ENCODE measurements at places on chromosomes 7 and 10.

- DNase-seq, result no peak
Measured at GRCh38 chr7:101104799-101105198, 19.5 kb downstream of the TRIM56 start.

DNA sequence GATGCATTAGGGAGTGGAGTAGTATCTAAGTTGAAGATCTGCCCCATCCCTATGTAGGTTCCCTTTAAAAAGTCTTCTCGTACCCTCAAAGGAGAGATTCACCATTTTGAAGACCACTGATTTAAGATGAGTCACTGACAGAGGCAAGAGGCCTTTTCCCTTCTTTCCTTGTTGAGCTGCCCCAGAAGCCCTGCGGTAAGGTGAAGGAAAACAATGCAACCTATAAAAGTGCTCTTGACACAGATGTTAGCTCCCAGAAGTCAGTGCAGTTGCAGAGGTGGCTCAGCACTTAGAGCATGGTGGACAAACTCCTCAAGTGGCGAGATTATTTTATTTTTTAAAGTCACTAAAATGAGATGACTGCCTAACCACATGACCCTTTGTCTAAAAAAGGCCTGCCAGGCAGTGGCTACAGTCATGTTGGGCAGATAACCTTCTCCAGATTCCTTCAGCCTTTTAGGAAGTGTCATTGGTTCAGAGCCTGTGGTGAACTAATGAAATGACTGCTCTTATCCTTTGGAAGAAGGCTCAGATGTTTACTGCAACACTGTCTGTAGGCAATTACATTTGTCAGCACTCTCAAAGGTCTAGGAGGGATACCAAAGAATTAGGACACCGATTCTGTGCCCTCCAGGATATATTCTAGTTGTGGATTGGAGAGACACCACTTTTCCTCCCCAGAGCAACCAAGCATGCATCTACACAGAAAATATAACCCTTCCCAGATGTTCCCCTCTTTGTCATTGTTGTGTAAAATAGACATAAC lies 88.7 kb downstream of the ARID5B start:
- DNase-seq, result no peak

GRCh38 chr10:78473006-78473405 lies 439.3 kb downstream of the RPS24 start:
- no peak for DNase-seq

- DNase-seq, result no peak
Measured at GRCh38 chr10:124738441-124738840, 5.7 kb downstream of the FAM53B start.

GRCh38 chr7:2601065-2601464 lies 30.7 kb upstream of the TTYH3 start:
- DNase-seq, result no peak

DNA sequence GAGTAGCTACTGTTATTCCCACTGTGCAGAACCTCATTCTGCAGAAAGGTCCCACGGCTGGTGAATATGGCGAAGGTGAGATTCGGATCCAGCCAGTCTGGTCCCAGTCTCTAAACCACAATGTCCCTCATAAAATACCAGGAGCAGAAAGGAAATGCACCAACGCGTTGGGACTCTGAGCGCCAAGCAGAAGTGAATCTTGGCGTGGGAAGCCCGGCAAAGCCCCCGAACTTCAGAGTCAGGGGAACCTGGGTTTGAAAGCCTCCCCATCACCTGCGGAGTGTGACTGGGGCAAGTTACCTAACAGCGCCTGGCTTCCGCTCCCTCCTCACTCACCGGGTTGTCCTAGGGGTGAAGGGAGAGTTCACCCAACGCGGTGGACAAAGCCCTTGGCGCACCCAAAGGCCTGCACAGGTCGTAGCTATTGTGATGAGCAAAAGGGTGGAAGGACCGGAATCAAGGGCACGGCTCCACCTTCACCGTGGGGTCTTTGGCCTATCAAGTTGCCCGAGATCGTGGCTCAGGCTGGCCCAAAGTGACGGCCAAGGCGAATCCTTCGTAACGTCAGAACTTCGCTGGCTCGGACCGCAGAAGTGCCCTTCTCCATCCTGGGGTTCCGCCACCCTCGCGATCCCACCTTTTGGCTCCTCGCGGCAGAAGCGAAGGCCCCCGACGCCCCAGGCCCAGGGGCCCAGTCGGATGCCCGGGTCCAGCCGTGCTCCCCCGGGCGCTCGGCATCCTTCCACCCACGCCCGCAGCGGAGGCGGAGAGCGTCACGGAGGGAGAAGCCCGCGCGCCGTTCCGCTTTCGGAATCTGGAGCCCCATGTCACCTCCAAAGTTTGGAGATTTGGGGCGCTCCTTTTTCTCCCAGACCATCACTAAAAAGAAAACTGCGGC lies 811 bp downstream of the RGS10 start:
- DNase-seq, result peak; percentile 28

DNA sequence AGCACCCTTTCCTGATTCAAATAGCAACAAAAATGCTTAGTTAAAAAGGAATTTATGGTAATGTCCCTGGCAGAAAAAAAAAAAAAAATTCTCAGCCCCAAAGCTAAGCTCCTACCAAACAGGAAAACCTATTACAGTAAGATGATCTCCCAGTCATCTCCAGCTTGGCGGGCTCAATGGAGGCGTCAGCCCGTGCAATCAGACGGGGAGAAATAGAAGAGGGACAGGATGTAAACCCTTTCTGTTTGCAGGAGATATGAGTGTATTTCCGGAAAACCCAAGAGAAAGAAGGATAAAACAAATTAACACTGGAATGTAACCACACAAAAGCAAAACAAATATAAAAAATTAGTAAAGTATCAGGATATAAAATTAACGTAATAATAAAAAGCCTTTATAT lies 242.8 kb downstream of the TCERG1L start:
- no peak for DNase-seq
